Stimulated activated CD4-positive, alpha-beta T cell treated with anti-CD3 and anti-CD28 coated beads, Interleukin-1b, Interleukin-23, amount 100 ng/mL, for 1 hour (primary cell): ENCODE measurements at places on chromosomes 5 and 9.

GRCh38 chr5:148833122-148833521 is 6.7 kb downstream of the ADRB2 start:
- no peak for DNase-seq

GRCh38 chr9:87556039-87556438 is 58.4 kb downstream of the DAPK1 start:
- DNase-seq: no peak

GRCh38 chr5:138458384-138458783 is 6.9 kb upstream of the EGR1 start:
- no peak for DNase-seq

GRCh38 chr9:127088724-127089615 is 33.5 kb downstream of the ANGPTL2 start:
- no peak for DNase-seq

GRCh38 chr5:56594792-56595191 is 220.6 kb upstream of the MAP3K1 start:
- no peak for DNase-seq

- no peak for DNase-seq
Observed at GRCh38 chr5:146529984-146530383, 14.0 kb upstream of the GPR151 start.

- no peak for DNase-seq
Observed at GRCh38 chr5:104265531-104266140, 703.0 kb upstream of the NUDT12 start.

DNA sequence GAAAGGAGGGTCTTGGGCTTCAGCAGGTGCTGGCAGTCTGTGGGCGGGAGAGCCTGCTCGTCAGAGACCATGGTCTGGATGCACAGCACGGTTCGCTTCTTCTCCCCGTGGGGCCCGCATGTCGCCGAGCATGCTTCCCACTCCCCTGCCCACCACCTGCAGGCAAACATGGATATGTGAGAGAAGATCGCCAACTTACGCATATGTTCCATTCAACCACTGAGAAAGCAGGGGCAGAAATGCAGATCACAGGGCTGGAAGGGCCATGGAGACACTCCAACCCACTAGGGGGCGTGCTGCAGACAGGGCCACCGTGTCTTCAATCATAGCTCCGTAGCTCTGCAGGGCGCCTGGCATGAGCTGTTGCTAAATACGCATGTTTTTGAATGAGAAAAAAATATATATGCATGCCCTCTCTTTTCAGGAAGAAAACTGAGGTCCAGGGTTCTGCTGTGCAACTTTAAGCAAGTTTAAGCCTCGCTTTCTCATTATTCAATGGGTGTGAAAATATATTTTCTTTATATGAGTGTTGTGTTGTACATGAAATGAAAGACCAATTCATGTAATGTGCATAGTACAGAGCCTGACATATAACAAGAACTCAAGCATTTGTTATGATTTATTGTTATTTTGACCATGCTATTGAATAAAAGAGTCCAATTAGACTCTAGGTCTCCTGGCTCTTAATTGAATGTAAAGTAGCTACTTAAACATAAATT is 148.0 kb downstream of the TARS1 start:
- peak; percentile 4 for DNase-seq

DNA sequence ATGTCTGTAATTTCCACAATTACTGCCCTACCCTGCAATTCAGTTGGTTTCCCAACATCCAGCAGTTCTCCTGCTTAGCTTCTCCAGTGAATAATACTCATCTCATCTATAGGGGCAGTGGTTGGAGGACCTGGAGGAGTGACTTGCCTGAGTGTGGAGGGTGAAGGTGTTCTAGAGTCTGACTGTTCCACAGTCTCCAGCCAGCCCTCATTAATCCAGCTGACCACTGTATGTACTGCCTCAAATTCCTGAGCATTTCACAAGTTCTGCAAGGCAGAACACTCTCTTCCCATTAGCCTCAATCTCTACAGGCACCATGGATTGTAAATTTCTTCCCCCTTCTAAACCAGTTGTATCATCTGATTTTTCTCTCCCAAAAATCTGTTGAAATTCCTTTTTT is 147.4 kb upstream of the NFIL3 start:
- no peak for DNase-seq

GRCh38 chr5:142972064-142972570 is 201.9 kb downstream of the ARHGAP26 start:
- no peak for DNase-seq

GRCh38 chr5:159951387-159951786 is 35.1 kb downstream of the ADRA1B start:
- DNase-seq: no peak

DNA sequence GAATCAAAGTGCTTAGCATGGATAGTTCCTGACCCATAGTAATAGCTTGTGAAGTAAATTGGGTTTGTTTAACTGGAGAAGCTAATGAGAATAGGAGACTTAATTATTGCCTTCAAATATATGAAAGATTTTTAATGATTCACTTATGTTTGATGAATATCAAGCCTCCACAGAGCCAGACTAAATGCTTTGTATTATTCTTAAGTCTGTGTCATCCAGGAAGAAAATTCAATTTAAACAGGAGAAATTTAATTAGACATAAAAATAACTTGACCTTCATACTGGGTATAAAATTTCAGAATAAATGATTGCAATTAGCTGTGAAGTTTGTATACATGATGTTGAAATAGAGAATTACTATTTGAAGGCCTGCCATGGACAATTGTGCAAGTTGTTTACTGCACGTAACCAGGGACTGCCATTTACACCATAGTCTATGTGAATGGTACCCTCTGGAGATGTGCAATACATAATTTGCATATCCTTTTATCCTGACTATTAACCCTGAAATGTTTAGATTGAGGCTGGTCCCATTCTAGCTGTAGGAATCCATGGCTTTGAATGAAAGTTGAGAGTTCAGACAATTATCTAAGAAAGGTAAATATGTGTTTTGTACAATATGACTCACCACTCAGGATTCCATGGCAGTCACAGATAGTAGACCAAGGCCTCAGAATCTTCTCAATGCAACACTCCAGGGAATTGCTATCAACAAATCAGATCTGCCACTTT is 133.5 kb upstream of the IL12B start:
- DNase-seq: no peak

DNA sequence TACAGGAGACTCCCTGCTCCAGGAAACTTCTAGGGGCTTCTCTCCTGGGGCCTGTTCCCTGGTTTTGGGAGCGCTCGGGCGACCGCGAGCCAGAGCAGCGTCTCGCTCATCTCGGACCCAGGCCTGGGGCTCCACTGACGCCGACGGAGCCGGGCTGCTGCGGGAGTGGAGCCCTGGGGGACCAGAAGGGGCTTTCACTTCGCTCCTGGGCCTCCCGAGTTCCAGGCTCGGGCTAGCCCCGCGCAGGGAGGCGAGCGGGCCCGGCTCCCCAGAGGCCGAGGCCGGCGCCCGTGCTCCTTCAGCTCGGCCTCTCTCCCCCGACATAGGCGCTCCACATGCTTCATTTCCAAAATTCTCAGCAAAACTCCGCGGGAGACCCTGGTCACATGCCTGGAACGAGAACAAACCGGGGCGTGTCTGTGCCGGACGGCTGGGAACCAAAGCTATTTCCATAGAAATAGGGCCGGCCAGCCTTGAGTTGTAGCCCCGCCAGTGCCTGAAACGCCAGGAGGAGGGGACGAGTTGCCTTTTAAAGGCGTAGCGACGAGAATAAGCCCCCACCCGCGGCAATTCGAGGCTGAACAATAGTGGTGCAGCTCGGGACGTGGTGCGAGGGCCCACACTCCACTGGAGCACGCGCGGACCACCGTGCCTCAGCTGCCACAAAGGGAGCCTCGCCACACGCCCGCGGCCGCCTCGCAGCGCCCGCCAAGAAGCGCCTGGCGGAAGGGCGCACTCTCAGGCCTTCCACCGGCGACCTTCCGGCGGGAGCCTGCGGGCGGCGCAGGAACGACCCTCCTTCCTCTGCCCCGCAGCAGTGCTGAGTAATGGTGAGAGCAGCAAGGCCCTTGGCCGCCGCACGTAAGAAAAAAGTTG is 1.1 kb upstream of the G3BP1 start:
- peak; percentile 0 for DNase-seq

DNA sequence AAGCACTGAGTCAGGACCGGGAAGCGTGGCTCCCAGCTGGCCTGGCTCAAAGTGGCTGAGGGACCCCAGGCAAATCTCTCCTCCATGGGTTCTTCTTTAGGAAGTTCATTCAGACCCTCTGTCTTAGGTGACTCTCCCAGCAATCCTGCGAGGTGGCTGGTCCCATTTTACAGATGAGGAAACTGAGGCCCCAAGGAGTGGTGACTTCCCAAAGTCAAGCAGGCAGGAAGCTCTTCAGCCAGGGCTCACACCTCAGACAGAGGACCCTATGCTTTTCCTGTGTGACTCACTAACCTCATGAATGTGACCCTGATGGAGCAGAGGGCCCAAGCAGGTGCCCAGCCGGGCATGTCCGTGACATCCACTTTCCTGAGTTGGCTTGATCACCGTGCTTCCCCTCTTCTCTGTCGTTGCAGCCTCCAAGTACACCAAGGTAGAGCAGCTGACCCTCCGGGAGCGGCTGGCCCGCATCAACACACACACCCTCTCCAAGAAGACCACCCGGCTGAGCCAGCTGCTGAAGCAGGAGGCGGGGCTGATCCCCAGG is 36.5 kb downstream of the ARHGEF37 start:
- no peak for DNase-seq

DNA sequence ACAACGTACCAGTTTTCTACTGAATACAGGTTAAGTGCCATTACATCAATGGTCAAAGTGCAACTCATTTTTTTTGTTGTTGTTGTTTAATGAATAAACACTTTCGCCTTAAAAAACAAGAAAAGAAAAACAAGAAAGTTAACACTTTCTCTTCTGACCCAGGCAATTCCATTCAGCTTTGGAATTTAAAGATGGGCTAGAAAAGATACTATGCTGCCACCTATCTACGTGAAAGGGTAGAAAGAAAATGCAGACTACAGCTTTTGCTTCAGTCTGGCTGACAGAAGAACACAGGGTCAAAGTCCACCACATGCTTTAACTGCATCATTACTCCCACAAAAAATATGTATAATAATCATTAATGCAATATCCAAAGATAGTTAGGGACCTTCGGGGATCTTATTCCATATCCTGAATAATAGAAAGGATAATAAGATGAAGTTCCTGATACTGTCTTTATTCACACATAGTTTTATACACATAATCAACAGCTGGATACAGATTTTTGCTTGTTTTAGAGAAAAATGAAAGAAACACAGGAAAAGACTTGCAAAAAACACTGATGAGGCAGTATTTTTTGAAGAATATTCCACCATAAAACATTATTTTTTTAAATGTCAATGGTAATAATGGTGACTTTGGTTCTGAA is 40.4 kb downstream of the ZDHHC21 start:
- DNase-seq: no peak

DNA sequence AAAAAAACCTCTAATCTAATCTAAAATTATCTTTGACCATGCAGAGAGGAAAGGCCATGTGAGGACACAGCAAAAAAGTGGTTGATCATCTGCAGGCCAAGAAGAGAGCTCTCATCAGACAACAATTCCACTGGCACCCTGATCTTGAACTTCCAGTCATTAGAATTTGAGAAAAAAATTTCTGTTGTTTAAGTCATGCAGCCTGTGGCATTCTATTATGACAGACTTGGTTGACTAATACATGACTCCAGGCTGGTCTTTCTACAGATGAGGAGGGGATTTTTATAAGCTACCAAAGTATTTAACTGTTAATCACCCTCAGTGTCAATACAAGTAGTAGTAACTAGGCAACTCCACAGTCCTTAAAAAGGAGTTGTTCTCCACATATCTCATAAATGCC is 358.5 kb upstream of the RGMB start:
- DNase-seq: no peak

DNA sequence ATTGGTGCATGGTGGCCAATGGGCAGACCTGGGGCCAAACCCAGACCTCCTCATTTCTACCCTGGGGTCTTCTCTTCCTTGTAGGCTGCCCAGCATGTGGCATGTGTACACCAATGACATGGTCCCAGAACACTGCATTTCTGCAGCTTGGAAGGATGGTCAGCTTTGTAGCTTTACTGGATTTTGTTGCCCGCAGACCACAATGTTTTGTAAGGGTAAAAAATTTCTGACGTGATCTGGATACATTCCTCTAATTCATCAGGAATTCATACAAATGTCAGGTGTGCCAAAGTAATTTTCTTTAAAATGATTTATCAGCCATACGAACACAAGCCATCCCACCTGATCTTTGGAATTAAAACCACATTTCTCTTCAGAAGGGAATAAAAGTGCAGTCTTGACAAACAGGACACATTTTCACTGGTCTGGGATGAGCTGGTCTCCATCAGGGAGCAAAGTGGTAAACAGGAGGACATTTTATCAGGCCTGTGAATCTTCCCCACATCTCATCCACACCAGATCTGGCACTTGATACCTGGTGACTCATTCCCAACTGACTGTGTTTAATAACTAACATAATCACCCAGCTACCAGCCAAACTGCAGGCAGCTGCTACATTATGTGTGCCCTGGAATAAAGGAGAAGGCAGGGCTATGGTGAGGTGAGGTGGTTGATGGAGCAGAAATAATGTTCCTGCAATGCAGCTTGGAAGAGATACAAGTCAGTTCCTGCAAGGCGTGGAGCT is 103.9 kb downstream of the SPOCK1 start:
- no peak for DNase-seq
